NCI-H187 (cell line): ENCODE measurements at places on chromosomes 11 and 22.

- no peak for DNase-seq
Observed at GRCh38 chr22:46336119-46337078, 885 bp downstream of the TRMU start.

DNA sequence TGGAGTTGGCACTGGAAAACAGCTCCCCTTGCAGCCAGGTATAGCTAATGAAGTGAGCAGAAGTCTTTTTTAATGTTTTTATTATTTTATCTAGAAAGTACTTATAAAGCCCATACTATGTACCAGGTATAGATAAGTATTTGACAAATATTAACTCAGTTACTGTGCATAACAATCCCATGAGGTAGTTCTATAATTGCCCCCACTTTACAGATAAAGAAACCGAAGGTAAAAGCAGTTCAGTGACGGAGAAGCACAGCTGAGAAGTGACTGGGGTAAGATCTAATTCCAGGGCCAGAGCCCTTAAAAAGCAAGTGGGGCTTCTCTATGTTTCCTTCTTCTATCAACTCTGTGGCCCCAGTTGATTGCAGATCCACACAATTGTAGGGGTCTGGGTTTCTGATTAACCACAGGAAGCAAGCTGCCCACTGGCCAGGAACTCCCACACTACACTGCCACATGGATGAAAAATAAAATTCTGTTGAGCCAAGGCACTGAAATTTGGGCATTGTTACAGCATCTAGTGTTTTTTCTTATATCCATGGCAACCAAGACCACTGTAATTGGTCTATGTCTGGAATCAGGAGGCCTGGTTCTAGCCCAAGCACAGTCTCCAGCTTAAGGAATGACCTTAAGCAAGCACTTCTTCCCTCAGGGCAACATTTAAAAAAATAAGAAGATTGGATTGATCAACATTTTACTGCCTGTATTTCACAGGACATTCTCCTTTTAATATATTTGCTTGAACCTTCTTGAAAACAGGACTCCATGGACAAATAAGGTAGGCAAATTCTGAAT lies 55.3 kb upstream of the TEAD1 start:
- DNase-seq, result no peak

DNA sequence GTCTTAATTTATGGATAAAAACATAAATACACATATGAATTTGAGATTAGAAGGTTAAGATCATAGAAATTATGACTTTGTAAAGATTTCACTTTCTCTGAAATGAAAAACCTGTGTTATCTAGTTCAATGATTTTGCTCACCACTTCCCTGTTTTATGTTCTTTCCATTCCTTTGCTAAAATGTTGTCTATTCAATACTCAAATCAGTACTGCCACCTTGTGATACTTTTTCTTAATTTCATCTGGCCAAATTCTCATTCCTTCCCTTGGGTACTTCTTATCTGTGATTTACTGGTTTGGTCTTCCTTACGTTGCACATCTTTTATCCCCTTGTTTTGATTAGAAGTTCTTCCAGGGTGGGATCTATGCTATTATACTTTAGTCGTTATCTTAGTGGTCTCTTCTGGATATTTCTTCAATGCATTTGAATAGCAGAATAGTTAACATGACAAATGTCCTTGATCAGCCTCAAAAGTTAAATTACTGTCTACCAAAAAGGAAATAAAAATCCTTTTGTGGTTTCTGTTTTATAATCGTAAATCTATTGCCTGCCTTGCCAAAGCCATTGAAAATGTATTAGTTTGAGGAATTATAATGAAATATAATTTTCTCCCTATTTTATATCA lies 197.0 kb downstream of the PGR start:
- no peak for DNase-seq

DNA sequence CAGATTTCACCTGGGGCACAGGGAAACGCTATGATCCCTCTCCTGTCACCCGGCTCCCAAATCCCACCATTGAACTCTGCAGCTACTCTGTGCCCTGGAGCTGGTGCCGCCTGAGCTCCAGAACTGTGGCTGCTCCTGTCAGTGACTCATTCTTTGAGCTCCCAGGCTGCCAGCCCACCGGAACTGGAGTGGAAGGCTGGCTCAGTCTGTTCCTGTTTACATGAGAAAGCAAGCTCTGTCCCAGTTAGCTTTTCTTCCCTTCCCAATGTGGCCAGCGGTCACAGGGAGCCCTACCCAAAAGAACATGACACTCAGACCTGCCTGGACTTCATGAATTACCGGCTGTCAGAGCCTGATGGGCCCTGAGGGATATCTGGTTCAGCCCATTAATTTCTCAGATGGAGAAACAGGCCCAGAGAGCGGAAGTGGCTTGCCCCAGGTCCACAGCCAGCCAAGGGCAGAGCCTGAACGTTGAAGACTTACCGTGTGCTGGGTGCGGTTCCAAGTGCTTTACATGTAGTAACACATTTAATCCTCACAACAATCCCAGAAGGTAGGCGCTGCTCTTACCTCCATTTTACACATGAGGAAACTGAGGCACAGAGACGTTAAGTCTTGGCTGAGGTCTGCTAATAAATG lies 23.8 kb upstream of the IGSF22 start:
- no peak for DNase-seq
